ENCODE measurements at places on chromosomes 4 and X.

- no peak for DNase-seq
Measured at GRCh38 chr4:37767546-37767945, 58.9 kb upstream of the PGM2 start.

DNA sequence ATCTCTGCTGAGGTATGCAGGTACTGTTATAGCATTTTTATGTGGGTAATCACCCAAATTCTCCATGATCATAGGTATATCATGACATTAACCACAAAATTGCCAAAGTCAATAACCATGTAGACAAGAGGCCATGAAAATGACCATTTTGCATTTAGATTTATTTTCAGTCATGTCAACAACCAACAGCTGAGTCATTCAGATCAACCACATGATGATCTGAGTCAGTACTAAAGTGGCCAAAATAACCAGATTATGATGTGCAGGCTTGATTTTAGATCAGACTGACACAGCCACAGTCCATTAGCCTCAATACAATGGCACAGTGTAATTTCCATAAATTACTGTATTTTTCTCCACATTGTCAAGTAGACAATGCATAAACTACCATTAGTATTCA is 240.5 kb downstream of the GRIA3 start:
- no peak for DNase-seq

GRCh38 chr4:165541851-165542459 is 163.1 kb downstream of the CPE start:
- no peak for DNase-seq

DNA sequence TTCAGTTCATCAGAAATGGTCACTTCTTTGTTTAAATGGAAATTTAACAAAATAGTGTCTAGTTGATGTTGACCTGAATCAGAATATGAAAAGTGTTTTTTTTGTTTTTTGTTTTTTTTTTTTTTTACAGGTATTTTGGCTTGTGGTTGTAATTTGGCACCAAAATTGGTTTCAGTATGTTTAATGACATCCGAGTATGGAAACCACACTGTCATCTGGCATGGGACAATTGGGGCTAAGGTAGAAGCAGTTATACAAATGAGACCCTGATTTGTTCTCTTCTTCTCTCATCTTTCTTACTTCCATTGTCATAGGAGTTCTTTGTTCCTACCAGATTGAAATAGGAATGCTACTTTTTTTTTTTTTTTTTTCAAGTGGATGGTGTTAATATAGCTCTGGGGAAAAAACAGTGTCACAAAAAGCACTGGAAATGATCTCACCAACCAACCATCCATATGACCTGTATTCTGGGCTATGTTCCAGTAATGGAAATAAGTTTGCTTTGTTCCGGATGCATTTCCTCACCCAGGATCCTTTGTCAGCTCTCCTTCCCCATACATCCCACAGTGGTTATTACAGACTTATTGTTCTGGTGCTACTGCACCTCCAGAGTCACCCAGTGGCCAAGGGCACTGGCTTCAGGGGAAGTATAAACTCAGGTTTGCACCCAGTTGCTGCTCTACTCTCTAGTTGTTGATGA is 95.8 kb downstream of the ATXN3L start:
- DNase-seq: no peak

GRCh38 chr4:69060651-69061308 is 35.5 kb upstream of the UGT2B7 start:
- no peak for DNase-seq

- DNase-seq: no peak
Measured at GRCh38 chr4:6942238-6942800, 32.7 kb downstream of the TBC1D14 start.

- DNase-seq: no peak
Measured at GRCh38 chrX:121227888-121228287, 180.5 kb downstream of the GLUD2 start.

DNA sequence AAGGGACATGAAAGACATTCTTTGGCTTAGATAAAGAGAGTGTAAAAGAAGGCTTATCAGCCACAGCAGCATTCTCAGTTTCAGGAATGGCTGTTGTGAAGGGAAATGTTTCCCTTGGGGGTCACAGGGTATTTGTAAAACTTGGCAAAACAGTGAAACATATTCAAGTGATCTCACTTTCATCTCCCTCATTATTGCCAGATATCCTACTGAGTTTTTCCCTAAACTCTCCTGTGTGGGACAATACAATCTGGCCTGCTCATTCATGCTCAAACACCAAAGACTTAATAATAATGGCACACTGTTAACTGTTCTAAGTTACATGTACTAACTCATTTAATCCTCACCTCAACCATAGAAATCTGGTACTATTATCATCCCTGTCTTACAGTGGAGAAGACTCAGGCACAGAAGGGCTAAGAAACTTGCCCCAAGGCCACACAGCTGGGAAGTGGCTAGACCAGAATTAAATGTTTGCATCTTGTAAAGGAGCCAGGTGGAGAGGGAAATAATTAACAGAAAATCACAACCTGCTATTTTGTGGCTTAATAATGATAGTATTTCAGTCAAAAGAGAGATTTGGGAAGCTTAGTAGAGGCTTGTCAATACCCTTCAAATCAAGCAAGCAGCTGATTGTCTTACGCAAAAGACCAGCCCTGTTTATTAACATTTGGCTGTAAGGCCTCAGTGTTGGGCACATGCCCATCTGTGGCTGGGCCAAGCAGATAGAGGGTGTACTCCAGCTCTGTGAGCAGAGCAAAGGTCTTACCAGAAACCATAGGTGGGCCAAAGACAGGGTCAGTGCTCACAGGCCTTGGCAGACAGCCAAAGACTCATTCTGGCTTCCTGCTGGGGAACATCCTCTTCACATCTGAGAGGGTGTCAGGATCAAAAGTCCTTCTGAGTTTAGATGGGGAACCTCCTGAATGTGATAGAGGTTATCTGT is 17.3 kb downstream of the SMPX start:
- DNase-seq: no peak

DNA sequence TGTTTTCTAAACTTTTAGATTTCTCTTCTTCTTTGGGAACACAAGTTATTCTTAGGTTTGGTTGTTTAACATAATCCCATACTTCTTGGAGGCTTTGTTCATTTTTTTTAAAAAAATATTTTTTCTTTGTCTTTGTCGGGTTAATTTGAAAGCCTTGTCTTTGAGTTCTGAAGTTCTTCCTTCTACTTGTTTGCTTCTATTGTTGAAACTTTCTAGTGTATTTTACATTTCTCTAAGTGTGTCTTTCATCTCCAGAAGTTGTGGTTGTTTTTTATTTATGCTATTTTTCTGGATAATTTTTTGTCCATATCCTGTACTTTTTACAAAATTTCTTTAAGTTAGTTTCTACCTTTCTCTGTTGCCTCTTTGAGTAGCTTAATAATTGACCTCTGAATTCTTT is 116.1 kb downstream of the NPNT start:
- DNase-seq: no peak

- DNase-seq: no peak
Measured at GRCh38 chr4:73763877-73764276, 23.5 kb downstream of the CXCL8 start.

DNA sequence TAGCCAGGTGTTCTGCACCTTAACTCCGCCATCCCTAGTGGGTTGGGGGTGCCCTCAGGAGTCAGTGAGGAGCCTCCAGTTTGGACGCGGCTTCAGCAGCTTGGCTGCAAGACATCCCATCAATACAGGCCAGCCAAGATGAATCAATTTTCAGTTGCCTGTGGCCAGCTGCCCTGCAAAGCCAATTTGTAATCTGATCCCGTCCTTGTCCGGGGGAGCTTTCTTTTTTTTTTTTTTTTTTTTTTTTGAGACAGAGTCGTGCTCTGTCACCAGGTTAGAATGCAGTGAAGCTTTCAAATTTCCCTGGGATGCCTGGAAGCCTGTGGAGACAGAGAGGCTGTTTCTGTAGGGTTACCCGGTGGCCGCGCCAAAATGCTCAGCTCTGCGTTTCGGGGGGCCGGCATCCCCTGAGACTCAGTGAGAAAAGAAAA is 192.5 kb downstream of the ASMT start:
- peak; percentile 10 for DNase-seq

- no peak for DNase-seq
Measured at GRCh38 chrX:64395568-64395929, 297 bp upstream of the MTMR8 start.

- DNase-seq: no peak
Measured at GRCh38 chr4:139915037-139915436, 238.9 kb downstream of the MAML3 start.

DNA sequence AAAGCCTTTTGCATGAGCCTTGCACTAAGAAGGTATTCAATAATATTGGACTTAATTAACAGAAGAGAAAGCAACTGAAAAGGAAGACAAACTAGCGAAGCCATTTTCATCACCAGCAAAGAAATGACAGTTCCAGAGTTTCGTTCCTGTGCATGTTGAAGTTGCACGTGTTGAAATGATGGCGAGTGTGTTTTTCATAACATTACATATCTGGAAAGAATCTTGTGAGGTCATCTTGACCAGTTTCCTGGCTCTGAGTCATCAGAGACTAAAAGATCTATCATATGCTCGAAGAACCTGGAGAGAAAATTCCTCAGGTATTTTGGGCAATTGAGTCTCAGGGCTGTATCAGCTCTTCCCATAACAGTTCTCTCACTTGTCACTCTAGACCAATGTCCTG is 106.2 kb upstream of the MAML3 start:
- no peak for DNase-seq

DNA sequence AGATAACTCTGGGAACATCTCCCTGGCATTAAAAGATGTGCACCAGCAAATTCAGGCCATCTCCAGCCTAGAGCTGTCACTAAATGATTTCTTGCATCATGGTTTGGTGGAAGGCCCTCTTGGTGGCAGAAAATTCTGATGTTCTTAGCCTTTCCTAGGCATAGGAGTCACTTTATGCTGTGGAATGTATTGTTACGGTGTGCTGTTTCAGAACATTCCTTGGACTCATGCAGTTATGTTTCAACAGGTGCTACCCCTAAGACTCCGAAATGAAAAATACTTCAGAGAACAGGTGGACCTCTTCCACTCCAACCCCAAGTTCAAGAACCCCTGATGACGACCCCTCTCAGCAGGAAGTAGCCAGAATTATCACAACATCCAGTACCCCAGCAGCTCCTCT is 20.3 kb upstream of the PAPSS1 start:
- DNase-seq: no peak

- DNase-seq: no peak
Measured at GRCh38 chr4:108382751-108383150, 214.0 kb upstream of the LEF1 start.

DNA sequence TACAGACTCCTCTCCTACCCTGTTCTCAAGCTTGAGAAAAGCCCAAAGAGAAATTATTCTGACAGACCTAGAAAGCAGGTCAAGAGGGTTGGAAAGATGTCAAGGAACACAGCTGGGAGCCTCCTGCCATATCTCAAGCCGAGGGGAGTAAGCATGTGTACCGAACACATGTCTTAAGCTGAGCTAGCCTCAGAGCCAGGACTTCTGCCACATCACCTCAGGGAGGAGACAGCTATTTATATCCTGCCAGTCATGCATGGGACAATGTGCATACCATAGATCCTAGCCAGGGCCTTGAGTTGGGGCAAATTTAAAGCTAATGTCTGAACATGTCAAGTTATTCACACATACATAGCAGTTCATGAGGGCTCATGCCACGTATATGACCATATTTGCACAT is 11.8 kb downstream of the TMEM31 start:
- no peak for DNase-seq

GRCh38 chr4:168677063-168677462 is 180.2 kb downstream of the PALLD start:
- DNase-seq: no peak

DNA sequence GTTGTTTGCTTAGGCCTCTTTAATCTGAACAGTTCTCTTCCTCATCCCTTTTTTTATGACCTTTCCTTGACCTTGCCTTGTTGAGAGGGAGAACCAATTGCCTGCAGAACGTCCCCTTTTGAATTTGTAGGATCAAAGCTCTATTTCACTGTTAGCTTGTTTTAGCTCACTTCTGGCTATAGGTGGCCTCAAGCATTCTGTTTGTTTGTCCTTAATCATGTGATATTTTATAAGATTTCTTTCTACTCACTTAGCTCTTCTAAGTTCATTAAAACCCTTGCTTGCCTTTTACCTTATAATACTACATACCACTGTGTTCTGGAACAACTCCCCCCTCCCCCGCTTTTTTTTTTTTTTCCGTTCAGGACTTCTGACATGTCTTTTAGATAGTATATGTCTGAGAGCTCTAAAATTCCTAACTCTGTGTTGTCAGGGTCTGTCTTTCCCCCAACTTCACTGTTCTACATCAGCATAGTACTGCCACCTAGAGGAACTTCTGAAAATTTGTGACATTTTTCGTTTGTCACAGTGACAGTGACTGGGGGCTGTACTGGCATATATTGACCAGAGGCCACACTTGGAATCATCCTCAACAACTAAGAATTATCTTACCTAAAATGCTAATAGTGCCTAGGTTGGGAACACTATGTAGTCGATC is 128.5 kb downstream of the LARP7 start:
- no peak for DNase-seq

DNA sequence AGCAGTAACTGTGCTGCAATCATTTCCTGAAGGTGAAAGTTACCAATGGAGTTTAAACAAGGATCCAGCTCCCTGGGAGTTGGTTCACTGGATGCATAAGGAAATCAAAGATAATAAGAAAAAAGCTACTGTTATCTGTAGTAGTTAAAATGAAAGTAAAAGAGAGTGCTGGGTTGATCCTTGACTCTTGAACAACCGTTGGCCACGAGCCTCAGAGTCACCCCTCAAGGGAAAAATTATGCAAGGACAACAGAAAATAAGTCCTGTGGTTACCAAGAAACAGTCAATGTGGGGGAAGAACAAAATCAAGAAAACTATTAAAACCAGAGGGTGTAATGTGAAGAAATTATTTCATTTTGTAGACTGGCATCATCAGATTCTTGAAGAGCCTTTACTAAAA is 49.7 kb upstream of the DDIT4L start:
- no peak for DNase-seq

DNA sequence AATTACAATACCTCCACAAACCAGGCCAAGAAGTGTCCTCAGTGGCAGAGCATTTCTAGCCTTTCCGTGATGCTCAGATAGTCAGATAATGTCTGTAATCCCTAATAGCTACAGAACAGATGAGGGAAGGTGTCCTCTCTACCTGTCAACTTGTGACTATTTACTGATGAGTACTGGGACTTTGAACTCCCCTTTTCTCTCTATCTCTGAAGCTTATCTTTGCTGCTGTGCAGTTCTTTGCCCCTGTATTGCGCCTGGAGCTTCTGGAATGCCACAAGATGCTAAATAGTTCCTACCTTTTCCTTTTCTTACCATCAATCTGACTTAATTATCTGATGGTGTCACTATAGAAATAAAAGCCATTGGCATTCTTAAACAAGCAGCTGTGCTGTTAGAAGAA is 30.5 kb downstream of the FGF2 start:
- no peak for DNase-seq

- no peak for DNase-seq
Measured at GRCh38 chrX:6674734-6675133, 139.8 kb upstream of the VCX3A start.

DNA sequence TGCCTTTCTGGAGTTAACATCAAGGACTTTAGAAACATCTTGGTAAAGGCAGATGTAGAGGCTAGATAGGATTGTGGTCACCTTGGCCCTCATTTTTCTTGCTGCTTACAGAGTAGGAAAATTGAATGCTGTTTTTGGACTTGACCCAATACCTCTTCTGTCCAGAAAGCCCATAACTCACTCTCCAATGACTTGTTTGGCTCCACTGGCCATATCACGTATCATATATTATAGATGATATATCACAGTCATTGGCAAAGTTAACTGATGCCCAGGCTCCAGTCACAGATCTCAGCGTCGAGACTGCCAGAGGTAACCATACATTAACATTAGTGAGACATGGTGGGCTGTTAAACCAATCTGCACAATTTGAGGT is 88.1 kb upstream of the PLAC1 start:
- DNase-seq: no peak

Data from neural crest cell (in vitro differentiated cells).